ENCODE measurements at places on chromosomes 1 and 21. TPM values are rescaled to one million over a fixed set of nuclear protein-coding genes. Genes with fewer than 3 reads are reported as not detected.

Gene SLC30A7
- total RNA-seq, result 48.6 TPM

Gene FAM3B
- not detected for total RNA-seq

Gene KRTAP12-2
- not detected for total RNA-seq

Gene IGSF9
- not detected for total RNA-seq

Gene KNCN
- total RNA-seq, result not detected

Gene C1orf94
- not detected for total RNA-seq

Gene OR13G1
- total RNA-seq, result not detected

Gene RIPPLY3
- total RNA-seq, result 0.08 TPM

Gene PRR9
- total RNA-seq, result not detected

Gene ADAMTS4
- 0.69 TPM for total RNA-seq

Gene CNIH3
- total RNA-seq, result 0.82 TPM

Gene KCNK2
- not detected for total RNA-seq

Gene CDC14A
- total RNA-seq, result 18.4 TPM

Gene SLC66A1
- 8.5 TPM for total RNA-seq

Gene LINGO4
- total RNA-seq, result 0.13 TPM

Gene FYB2
- total RNA-seq, result not detected

Gene PLA2G2A
- total RNA-seq, result not detected

Gene SERTAD4
- total RNA-seq, result not detected

Gene RHOU
- total RNA-seq, result 0.19 TPM

Gene ADAMTSL4
- not detected for total RNA-seq

Gene NBPF3
- total RNA-seq, result 4.3 TPM

Gene CYYR1
- not detected for total RNA-seq

Gene FAM167B
- total RNA-seq, result not detected

Gene KCNH1
- not detected for total RNA-seq

Gene TRNP1
- 0.99 TPM for total RNA-seq

Gene KMO
- total RNA-seq, result 0.42 TPM

Gene ABCG1
- total RNA-seq, result 5.4 TPM

Gene FCGR3A
- not detected for total RNA-seq

Gene COL16A1
- not detected for total RNA-seq

Gene AMY2B
- 3.3 TPM for total RNA-seq

Gene XCL1
- 309 TPM for total RNA-seq

Gene ARHGEF16
- total RNA-seq, result 0.21 TPM

Gene TSPAN1
- total RNA-seq, result not detected

Gene C1orf116
- total RNA-seq, result not detected

Gene GRHL3
- not detected for total RNA-seq

Gene SPATA45
- total RNA-seq, result not detected

Gene HRNR
- not detected for total RNA-seq

Gene S100A8
- not detected for total RNA-seq

Gene PATJ
- 8.4 TPM for total RNA-seq

Gene KPRP
- not detected for total RNA-seq

Gene THEM5
- not detected for total RNA-seq
